ENCODE measurements at places on chromosomes 5 and 9.

DNA sequence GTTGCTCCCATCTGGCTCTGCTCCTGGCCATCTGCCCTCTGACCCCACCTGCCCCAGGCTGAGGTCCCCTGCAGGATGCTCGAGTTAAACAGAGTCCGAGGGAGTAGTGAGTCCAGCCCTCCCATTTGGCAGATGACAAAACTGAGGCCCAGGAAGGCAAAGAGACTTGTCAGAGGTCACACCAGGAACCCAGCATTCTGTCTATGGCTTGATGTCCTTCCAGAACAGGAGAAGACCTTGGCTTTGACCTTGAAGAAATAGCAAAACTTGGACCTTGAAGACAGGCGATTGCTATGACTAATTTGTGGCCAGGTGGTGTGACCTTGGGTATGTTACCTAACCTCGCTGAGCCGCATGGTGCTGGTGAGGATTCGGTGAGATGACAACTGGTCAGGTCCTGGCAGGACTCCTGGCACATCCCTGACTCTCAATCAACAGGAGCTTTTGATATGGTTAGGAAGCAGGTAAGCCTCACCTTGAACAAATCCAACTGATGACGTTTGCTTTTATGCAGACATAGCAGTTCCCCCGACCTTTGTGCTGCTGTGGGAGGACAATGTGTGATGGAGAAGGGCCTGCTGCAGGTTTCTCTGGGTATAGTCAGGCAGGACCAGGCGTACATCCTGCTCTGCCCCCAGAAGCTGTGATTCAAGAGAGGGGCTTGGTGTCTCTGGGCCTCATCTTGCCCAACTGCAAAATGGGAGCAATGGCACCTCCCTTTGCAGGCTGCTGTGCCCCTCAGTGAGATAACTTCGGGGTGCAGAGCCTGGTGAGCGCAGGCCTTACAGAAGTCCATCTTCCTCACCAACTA lies 198.7 kb downstream of the C9orf50 start:
- DNase-seq, result no peak

DNA sequence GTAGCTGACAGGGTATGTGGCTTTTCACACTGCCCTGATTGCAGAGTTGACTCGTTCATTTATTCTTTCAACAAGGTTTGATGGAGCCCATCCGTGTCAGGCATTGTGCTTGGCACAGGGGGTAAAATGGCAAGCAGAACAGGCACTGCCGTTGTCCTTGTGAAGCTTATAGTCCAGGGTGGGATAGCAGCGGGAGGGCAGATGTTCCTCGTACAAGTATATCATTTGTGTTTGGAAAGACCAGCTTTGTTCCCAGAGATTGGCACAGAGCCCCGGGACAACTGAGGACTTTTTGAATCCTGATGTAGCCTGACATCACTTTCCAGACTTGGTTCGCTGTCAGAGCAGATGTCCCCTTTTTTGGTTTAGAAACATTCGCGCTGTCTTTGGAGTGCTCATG lies 50.9 kb downstream of the MVB12B start:
- DNase-seq, result no peak

DNA sequence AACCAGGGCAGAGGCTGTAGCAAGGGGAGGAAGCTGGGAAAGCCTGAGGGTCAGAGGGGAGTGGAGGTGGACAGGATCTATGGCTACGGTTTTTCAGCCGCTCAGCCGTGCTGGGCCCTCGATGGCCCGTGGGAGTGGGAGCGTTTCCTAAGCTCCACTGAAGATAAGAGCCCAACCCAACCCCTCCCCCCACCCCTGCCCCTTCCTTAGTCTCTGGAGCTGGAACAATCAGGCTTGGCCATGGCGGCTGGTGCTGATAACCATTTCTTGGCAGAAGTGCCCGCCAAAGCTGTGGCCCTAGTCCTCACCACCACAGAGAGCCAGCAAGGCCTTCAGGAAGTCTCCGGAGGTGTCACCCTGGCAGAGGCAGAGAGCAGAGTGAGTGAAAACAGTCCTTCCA lies 20.3 kb upstream of the TNIP1 start:
- DNase-seq, result no peak

- DNase-seq, result peak; percentile 66
These were observed 5.0 kb upstream of the IRX2 start for GRCh38 chr5:2756211-2757152.

DNA sequence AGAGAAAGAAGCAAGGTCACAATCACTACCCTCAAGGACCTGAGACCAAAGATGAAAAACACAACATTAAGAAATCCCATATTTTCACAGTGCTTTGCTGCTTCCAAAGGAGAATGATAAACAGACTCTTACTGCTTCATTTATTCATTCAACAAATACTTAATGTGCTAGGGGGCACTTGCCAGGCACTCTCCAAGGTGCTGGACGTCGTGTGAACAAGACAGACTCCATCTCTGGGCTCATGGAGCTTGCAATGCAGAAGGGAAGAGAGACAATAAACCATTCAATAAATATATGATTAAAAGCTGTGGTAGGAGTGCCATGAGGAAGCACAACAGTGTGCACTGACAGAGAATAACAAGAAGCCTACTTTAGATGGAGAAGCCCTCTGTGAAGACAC lies 327.7 kb downstream of the CDK5RAP2 start:
- DNase-seq, result no peak

DNA sequence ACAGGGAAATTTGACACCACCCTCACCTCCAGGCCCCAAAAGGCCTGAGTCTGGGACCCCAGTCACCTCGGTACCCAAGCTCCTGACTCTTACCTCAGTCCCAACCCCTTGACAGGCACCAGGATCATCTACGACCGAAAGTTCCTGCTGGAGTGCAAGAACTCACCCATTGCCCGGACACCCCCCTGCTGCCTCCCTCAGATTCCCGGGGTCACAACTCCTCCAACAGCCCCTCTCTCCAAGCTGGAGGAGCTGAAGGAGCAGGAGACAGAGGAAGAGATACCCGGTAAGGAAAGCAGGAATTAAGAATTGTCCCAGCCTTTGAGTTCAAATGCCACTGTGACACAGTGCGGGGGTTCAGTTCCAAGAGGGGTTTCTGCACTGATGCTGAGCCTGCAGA lies 1.3 kb downstream of the EIF4EBP3 start:
- no peak for DNase-seq

- DNase-seq, result peak; percentile 54
These were observed 41.5 kb downstream of the TTLL11 start for GRCh38 chr9:122051351-122052321.

DNA sequence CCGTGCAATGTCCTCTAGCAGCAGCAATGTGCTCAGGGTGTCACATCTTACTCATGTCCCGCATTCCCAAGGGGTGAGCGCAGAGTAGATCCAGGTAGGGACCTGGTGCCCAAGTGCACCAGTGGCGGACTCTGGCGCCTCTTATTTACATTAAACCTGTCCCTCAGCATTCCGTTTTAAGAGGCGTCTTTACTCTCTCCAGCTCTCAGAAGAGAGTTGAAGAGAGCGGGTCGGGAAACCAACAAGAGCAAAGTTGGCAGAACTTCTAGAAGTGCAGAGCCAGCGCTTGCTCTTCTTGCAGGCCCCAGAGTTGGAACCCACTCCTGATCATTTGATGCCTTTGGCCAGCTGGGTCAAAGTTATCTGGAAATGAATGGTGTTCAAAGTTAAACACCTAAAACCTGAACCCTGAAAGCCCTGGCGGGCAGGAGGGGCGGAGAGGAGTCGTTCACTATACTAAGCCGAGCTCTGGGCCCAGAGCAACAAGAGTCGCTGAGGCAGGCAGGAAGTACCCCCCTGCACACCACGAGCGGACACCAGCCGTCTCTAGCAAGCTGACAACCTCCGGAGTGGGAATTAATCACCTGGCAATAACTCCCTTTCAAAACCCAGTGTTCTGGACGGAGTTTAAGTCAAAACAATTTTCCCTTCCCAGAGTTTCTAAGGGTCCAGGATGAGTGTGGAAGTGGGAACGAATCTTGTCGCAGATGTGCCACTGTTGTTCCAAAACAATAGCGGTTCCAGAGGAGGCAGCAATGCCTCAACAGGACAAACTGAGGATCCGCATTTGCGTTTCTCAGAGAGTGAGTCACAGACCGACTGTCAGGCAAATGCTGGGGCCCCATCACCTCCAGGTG lies 122.8 kb downstream of the TMEM161B start:
- DNase-seq, result no peak

DNA sequence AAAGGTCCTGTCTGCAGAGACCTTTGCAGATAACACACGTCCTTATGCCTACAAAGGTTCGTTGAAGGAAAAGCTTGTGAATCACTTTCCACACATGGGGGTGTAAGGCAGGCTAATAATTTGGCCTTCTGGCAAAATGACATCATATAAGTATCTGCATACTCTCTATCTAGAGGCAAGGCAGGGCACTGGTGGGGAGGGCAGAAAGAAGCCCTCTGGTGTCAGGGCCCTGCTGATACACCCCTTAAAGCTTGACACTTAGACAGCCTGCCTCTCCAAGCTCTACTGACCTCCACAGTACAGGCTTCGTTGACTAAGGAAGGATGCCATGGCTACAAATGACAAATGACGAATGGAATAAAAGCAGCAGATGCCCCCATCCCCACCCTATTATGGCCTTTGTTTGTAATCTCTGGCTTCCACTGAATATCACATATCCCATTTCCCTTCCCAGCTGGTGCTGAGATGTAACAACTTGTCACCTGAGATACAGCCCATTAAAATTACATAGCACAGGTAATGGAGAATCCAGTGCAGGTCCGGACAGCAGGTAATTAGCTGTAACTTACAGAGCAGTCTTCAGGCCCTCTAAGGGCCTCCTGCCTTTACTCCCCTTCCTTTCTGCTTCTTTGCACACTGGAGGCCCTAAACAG lies 76.9 kb upstream of the IFNK start:
- no peak for DNase-seq

- DNase-seq, result no peak
These were observed 109.8 kb upstream of the SLC25A48 start for GRCh38 chr5:135724617-135725016.

DNA sequence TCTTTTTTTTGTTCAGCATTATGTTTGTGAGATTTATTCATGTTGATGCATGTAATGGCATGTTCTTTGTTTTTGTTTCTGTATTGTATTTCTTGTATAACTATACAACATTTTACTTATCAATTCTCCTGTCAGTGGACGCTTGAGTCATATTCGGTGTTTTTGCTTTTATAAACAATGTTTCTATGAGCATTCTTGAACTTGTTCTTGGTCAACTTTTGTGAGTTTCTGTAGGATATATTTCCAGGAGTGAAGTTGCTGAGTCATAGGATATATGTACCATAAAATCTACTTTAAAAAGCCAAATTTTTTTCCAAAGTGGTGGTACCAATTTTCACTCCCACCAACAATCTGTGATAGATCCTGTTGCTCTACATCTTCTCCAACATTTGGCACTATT lies 104.8 kb downstream of the VCAN start:
- no peak for DNase-seq

DNA sequence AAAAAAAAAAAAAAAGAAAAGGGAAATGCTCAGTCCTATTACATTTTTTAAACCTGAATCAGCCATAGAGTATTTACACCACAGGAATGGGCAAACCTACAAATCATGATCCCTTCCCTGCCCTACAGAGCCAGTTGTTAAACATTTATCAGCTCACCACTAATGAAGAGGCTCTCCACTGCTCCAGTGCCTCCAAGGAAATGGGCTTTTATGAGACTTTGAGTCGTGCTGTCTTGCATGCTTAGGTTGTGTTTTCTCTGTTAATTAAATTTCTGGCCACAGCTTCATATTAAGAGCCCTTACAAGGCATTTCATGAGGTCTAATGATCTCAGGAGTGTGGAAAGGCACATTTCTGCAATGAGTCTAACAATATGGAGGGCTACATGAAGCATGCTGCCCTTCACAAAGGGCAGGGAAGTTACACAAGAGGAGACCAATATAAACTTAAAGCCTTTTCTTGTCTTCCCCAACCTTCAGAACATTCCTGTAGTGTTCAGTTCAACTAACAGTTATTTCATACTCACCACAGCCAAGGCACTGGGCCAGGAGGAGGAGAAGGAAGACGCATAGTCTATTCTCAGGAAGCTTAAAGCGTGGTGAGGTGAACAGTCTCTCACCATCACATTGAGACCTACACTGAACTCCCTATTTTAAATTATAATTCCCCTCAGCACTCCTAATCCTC lies 140.1 kb upstream of the ABCA1 start:
- DNase-seq, result no peak

- no peak for DNase-seq
These were observed 166.4 kb downstream of the PRR16 start for GRCh38 chr5:120630550-120630949.

- DNase-seq, result no peak
These were observed 4.3 kb downstream of the RIC1 start for GRCh38 chr9:5633243-5633642.

GRCh38 chr9:34589636-34590380 lies at the start of gene CNTFR:
Gene CNTFR, minus strand, starts transcription at chr9:34589724. Its CDS starts 20,743 bp downstream, at chr9:34568981.
- no peak for DNase-seq

GRCh38 chr9:96327694-96328352 lies 25.8 kb upstream of the HSD17B3 start:
- DNase-seq, result peak; percentile 25

GRCh38 chr5:31232273-31232888 lies 38.9 kb downstream of the CDH6 start:
- DNase-seq, result peak; percentile 19

DNA sequence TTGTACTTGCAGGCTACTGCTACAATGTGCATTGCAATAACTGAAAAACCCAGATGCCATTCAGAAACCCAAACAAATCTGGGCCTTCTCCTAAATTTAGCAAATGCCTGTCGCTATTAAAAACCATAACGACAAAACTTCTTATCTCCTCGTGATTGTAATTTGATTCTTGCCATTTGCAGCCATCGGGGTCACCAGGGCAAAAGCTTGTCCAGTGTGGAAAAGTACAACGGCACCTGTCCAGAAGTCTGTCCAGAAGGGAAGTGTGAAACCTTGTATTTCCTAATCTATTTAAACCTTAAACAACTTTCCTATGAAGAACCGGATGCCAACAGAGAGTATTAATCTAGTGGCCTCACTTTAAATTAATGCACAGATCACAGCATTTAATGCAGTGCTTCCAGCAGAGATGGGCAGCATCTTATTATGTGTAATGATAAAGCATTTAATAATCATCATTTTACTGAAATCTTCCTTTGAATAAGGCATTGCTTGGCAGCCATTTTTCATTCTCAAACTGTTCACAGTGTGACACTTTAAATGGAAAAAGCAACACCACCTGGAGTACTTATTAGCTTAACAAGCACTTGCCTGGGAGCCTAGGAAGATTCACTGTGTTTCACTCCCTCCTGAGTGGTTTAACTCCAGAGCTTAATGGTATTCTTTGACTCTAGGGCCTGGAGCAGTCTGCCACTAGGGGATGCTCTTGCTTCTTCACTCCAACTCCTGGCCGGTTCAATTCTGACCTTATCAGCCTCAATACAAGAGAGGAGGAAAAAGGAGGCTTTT lies 4.9 kb upstream of the C7 start:
- DNase-seq, result no peak

- no peak for DNase-seq
These were observed 38.0 kb downstream of the ABITRAM start for GRCh38 chr9:108972186-108972585.

GRCh38 chr9:75065510-75065909 lies 22.4 kb downstream of the NMRK1 start:
- no peak for DNase-seq

DNA sequence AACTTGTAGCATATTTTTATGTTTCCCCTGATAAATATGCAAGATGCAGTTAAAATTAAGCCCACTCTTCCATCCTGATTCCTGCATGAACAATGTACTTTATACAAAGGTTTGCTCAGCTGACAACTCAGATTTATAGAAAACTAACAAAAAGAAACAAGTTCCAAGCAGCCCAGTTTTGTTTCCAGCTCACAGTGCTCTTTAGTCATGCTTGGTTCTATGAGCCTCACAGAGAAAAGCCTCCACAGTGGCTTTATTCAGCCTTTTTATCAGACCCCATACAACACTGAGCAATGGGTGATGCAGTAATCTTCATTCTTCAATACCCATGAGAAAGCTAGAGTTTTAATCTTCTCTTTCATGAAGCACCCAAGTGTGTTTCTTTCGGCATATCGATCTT lies 329.6 kb downstream of the SLCO4C1 start:
- DNase-seq, result no peak

- no peak for DNase-seq
These were observed 36.1 kb downstream of the TAF11L14 start for GRCh38 chr5:17670353-17670752.

All from fibroblast of skin of left biceps (primary cell).